ENCODE measurements at places on chromosomes 13 and 19. TPM values are rescaled to one million over a fixed set of nuclear protein-coding genes. Genes with fewer than 3 reads are reported as not detected.

LILRB4 gene
- total RNA-seq: not detected

DNA sequence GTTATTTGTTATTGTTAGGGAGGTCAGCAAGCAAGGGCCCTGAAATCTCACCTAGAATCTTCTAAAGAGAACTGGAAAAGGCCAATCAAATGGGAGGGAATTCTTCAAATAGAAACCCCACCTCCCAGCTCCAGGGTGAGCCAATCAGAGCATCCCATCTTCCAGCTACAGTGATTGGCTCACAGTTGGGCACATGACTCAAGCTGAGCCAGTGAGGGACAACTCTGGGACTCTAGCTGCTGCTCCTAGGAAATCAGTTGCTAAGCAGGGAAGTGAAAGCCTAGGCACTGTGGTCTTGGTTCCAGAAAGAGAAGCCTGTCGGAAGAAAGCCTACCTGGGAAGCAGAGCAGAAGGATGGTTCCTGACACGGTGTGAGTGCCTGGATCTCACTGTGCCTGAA, 13.4 kb downstream of the TM6SF2 start:
- DNase-seq: peak; percentile 14

- DNase-seq: peak; percentile 6
These were observed 54.3 kb downstream of the MTMR6 start for GRCh38 chr13:25232937-25233515.

PSG6 gene
- 0.17 TPM for total RNA-seq

KCNN1 gene
- total RNA-seq: under 0.01 TPM

DNA sequence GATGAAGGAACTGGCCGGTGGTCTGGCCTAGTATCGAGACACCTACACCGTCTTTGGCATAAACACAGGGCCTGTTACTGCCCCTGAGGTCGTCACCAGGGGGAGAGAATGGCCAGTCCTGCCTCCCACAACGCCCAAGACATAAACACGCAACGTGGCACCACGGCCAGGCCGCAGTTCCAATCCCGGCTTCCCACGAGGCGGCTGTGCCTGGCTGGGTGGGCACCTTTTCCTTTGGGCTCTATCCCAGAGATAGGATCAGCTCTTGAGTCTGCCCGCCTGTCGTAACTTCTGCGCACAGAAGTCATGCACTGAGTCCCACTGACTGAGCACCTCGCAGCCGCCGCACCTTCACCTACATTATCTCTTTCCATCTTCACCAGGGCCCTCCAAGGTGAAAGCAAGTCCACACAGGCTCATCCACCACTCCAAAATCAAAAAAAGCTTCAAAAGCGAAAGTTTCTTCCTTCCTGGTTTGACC, 1.1 kb downstream of the MIER2 start:
- DNase-seq: peak; percentile 12

GRCh38 chr19:5623397-5624017, 624 bp downstream of the SAFB start:
- DNase-seq: no peak

GRCh38 chr13:66994517-66995202, 235.5 kb downstream of the PCDH9 start:
- no peak for DNase-seq

FCGBP gene
- total RNA-seq: 0.51 TPM

DNA sequence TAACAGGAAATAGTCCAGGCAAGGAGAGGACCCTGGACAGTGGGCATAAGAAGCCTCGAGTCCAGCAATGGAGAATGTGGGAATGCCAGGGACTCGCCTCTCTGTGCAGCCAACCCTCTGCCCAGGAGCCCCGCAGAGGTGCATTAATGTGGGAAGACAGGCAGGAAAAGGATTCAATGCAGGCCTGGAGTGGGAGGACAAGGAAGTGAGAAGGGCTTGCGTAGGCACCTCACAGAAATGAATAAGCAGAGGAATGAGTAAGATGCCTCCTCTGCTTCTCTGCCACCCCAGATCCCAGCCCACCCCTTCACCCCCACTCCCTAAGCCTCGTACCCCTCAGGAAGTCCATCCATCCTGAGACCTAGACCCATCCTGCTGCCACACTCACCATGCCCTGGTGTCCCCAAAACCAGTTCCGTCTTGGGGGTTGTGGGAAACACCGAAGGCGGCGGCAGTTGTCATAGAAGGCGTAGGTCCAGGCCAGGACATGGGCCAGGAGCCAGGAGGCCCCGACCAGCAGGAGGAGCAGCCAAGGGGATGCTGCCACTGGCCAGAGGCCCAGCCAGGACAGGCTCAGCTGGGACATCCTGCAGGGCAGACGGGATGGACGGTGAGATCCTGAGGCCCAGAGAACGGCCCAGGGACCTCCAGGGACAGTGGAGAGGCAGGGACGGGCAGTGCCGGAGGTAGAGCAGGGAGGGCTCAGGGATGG, 692 bp downstream of the CYP4F2 start:
- no peak for DNase-seq

GRCh38 chr13:109203587-109203986, 574.2 kb downstream of the MYO16 start:
- no peak for DNase-seq

GRCh38 chr13:23871616-23872220, 17.5 kb downstream of the MIPEP start:
- DNase-seq: peak; percentile 76

- DNase-seq: no peak
These were observed 83.8 kb downstream of the UQCRFS1 start for GRCh38 chr19:29129148-29129547.

GRCh38 chr19:49858088-49858985, 7.4 kb downstream of the PTOV1 start:
- DNase-seq: no peak

MUC16 gene
- total RNA-seq: not detected

GRCh38 chr13:53885997-53886396, 857.4 kb downstream of the OLFM4 start:
- DNase-seq: no peak

SDHAF1 gene
- total RNA-seq: 7.8 TPM

DNA sequence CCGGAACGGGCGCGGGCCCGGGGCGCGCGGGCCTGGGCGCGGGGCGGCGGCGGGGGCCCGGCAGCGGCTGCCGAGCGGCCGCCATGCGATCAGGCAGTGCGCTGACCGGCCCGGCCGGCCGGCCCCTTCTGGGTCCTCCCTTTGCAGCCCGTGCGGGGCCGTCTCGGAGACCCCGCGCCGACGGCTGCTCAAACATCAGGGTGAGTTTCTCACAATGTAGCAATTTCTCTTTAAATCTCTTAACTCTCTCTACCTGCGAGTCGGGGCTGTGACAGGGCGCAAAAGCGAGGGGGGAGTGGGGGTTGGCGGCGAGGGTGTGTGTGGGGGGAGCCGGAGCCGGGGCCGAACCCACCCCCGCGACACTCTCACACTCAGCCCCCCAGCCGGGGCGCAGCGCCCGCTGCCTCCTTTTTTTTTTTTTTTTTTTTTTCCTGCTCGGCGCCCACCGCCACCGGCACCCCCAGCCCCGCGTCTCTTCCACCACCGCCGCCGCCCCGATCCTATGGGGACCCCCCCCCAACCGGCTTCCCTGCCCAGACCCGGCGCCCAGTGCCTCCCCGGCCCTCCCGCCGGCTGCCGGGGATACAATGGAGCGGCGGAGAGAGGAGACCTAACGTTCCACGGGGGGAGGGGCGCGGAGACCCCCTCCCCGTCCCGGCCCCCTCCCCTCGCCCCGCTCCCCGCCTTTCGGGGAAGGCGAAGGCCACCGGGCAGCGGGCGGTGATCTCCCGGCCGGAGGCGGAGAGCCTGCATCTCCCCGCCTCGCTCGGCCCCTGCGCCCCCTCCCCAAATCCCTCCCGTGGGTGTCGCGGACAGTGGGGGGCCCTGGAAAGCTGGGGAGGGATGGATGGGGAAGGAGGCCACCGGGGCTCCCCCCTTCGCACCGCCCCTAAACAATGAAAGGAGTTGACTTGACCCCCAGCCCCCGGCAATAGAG, at the start of gene BICRA:
Gene BICRA, plus strand, starts transcription at position 166 of the 937 bp plus-strand sequence. CDS start 64,441 bp downstream, outside the sequence.
- peak; percentile 82 for DNase-seq

KLK3 gene
- total RNA-seq: not detected

GRCh38 chr19:7792281-7792680, 29.2 kb downstream of the CLEC4M start:
- no peak for DNase-seq

- DNase-seq: no peak
These were observed 507 bp downstream of the ALG5 start for GRCh38 chr13:36998624-36999041.

GRCh38 chr19:19214892-19215291, 3.1 kb downstream of the NCAN start:
- DNase-seq: peak; percentile 42

- DNase-seq: no peak
These were observed 59.5 kb downstream of the ZIC5 start for GRCh38 chr13:99911965-99912566.

DNA sequence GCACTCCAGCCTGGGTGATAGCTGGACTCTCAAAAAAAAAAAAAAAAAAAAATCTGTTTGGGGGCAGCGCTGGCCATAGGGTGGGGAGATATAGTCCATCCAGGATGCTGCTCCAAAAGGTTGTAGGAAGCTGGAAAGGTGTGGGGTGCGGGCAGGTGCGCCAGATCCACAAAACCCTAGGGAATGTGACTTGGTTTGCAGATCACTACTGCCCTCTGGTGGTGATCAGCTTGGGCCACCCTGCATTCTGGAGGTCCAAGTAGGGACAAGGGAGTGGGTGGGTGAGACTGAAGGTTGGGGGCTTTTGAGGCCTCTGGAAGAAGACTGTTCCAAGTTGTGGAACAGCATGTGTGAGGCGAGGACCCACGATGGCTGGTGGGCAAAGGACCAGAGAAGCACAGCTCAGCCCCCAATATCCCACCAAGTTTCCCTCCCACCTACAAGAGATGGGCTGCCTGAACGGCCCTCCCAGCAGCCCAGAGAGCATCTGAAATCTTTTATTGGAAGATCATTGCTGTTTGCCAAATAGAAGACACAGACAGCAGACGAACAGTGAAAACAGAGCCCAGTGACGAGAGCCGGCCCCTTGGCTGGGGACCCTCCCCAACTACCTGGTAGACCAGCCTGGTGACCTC, 10.4 kb upstream of the TYK2 start:
- DNase-seq: peak; percentile 61

KISS1R gene
- total RNA-seq: not detected

GRCh38 chr13:39596176-39596575, 6.8 kb downstream of the LHFPL6 start:
- no peak for DNase-seq

DNA sequence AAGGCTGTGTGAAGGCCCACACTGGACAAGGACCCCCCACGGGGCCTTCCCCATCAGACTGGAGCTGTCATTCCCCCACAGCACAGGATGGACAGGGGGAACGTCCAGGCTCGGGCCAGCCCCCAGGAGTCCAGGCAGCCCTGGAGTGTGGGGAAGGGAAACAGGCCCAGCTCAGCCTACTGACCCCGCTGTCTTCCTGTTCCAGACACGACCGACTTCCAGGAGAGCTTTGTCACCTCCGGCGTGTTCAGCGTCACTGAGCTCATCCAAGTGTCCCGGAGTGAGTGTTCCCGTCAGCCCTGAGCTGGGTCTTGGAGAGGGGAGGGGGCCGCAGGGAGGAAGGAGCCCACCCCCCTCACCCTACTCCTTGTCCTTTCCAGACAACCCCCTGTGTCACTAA, 47.0 kb downstream of the SMIM24 start:
- DNase-seq: no peak

- no peak for DNase-seq
These were observed 1.3 kb upstream of the PTOV1 start for GRCh38 chr19:49849433-49850220.

ZNF506 gene
- total RNA-seq: 16.5 TPM

GZMM gene
- not detected for total RNA-seq

- DNase-seq: peak; percentile 78
These were observed 2.6 kb upstream of the MCEMP1 start for GRCh38 chr19:7674010-7675005.

DNA sequence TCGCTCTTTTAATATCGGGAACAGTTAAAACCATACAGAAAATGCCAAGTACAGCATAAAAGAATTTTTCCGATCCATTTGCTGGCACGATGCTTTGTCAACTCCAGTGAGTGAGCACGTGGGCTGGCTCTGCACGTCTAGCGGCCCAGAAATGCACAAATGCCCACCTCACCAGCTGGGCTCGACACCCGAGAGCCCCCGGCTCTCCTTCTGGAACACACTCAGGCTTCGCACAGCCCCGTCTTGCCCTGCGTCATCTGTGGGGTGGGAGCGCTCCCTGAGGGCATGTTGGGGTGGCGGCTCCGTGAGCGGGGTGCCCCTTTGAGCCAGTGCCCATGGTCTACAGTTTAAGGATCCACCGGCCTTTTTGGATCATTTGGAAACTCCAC, 24.5 kb downstream of the ATP4B start:
- DNase-seq: no peak

DNA sequence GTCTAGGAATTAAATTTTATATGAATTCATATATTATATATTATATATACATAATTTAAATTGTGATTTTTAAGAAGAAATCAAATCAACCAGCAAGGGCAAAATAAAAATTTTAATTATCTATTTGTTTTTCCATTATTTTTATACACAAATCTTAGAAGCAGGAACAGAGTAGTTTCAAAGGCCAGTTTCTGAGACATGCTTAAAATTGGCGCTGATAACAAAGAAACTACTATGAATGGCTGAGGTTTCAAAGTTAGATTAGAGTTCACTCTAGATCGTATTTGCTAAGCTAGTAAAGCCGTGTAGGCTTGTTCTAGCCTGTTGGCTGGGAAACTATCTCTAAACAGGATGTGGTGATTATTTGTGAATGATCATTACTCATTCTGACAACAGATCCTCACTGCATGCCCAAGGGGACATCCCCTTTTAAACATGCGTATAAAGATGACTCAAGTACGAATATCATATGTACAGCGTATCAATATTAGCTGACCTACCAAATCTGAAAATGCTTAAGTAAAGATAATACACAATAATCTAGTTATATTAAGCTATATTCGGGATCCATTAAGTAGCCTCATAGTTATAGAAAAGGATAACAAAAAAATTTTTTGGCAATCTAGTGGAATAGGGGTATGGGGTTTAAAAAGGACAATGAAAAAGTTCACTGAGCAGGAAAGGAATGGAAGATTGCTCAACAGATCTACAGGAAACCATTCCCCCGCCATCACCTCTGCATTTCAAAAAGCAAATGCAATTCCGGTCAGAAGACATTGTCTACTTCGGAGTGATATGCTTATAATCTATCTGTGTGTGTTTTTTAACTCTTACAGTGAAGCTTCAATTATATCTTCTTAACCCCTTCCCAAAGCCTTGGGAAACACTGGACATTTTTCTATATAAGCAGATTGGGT, 150.1 kb downstream of the SHISA2 start:
- DNase-seq: peak; percentile 87

ZNF865 gene
- total RNA-seq: 1.2 TPM

DENND1C gene
- total RNA-seq: not detected

DNA sequence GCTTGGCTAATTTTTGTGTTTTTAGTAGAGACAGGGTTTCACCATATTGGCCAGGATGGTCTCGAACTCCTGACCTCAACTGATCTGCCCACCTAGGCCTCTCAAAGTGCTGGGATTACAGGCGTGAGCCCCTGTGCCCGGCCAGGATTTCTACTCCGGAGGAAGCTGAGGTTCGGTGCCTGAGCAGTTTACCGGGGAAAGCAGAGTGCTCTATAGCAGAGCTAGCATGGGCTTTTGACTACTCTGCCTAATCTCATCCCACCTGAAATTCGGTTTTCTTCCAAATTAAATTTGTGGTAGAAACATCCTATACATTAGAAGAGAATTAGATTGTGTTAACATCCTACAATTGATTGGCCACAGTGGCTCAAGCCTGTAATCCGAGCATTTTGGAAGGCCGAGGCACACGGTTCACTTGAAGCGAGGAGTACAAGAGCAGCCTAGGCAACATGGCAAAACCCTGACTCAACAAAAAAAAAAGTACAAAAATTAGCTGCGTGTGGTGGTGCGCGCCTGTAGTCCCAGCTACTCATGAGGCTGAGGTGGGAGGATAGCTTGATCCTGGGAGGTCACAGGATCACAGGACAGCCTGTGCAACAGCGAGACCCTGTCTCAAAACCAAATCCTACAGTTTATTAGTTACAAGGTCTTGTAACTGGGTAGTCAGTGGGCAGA, 1.6 kb downstream of the RPL13A start:
- DNase-seq: no peak
